ENCODE measurements at places on chromosomes 5 and 9. TPM values are rescaled to one million over a fixed set of nuclear protein-coding genes. Genes with fewer than 3 reads are reported as not detected.

FANCG gene
- 8.2 TPM for total RNA-seq

KCNV2 gene
- not detected for total RNA-seq

GPR21 gene
- 0.21 TPM for total RNA-seq

FAM163B gene
- total RNA-seq: 0.37 TPM

SYK gene
- total RNA-seq: 10.3 TPM

SLC6A7 gene
- not detected for total RNA-seq

FOXD4L3 gene
- total RNA-seq: not detected

FRMD3 gene
- total RNA-seq: 63.6 TPM

PCDHB5 gene
- 3.1 TPM for total RNA-seq

DNA sequence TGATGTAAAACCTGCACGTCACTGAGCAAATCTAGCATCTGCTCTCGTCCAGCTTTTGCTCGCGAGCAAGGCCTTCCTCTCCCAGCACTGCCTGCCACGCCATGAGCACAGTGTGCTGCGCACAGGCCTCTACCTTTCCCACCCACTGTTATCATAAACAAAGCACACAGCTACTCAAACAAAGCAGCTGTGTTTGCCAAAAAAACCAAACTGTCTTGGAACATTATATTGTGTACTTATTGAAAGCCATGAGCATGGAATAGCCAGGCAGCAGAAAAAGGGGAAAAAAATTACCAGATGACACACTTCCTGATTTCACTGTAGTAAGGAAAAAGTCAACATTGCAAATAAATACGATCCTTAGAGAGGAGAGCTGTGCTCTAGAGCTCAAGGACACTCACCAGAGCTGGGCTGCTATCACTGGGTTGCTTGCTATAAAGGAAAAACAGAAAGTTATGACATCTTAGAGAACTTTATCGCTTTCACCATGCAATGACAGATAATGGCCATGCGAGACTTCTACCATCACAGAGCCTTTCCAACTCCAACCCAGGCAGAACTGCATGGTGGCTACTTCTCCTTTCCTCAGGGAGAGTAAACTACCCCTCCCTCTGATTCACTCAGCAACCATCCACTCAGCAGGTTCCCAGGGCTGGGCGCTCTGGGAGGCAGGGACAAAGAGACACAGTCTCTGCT, 69.6 kb downstream of the EPB41L4B start:
- peak; percentile 56 for DNase-seq

DNA sequence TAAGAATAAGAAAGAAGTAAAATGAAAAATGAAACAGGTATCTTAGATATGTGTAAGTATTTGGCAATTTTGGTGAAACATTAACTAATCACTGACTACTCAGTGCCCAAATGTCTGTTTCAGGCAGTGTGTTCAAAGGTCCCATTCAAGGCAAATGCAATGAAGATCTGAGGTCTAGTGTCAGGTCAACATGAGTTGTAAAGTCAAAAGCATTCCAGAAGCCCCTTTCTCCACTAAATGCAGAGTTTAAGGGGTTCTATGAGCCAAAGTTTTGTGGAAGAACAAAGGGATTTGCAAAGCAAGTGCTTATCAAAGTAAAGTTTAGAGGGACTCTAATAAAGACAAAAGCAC, 71.0 kb upstream of the GPBP1 start:
- DNase-seq: no peak

GRCh38 chr9:25396828-25397227, 281.4 kb downstream of the TUSC1 start:
- DNase-seq: no peak

GRCh38 chr9:30775236-30775635, 1609.2 kb upstream of the ACO1 start:
- no peak for DNase-seq

DNA sequence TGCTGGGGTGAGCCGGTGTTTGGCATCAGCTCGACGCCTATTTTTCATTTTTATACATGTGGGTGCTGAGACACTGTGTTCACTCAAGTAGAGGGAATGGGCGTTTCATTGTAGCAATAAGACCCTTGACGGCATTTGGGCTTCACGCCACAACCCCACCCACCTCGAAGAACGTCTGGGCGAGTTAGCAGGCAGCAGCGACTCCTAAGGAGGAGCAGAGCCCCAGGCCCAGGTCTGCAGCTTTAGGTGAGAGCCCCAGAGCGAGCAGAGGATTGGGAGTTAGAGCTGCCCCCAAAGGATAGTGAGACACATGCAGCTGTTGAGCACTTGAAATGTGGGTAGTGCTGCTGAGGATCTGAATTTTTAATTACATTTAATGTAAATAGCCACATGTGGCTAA, 1.6 kb upstream of the ZFP62 start:
- DNase-seq: no peak

DNA sequence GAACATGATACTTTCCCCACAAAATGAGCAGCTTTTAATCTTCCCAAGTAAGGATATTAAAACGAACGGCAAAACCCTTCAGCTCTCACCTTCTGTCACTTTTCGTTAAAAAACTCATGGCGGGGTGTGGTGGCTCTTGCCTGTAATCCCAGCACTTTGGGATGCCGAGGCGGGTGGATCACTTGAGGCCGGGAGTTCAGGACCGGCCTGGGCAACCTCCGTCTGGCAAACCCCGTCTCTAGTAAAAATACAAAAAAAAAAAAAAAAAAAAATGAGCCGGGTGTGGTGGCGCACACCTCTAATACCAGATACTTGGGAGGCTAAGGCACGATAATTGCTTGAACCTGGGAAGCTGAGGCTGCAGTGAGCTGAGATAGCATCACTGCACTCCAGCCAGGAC, 902 bp downstream of the TMED9 start:
- no peak for DNase-seq

GRCh38 chr5:124257048-124257447, 489.4 kb downstream of the ZNF608 start:
- DNase-seq: no peak

DNA sequence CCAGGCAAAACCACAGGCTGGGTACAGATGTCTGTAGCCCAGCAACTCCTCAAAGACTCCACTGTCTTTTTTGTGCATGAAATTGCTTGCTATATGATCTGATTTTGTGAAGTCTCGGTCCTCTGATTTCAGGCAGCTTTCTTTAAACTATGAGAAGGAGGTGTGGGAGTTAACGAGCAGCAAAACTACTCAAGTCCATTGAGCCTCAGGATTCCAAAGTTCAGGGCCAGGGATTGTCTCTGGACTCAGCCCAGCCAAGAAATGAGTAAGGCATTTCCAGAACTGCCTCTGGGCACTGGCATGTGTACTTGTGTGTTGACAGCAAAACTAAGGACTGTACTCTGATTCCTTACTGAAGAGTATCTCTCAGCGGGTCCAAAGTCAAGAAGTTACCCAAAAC, 53.4 kb upstream of the GLIS3 start:
- no peak for DNase-seq

GRCh38 chr9:6498982-6499381, 86.0 kb downstream of the UHRF2 start:
- DNase-seq: no peak

DNA sequence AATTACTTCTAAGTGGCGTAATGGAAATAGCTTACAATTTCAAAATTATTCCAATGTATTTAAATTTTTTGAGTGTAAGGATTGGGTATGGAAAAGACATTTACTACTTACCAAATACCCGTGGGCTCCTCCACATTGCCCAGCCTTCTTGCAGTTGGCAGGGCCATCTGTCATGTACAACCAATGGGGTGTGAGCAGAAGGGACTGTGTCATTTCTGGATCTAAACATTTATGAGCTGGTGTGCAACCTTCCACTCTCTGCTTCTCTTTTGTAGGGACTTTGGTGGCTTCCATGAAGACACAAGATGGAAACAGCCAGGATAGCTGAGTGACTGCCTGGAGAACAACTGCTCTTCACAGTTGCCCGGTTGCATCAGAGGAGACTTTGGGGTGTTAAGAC, 40.8 kb downstream of the FRMD3 start:
- DNase-seq: no peak

DNA sequence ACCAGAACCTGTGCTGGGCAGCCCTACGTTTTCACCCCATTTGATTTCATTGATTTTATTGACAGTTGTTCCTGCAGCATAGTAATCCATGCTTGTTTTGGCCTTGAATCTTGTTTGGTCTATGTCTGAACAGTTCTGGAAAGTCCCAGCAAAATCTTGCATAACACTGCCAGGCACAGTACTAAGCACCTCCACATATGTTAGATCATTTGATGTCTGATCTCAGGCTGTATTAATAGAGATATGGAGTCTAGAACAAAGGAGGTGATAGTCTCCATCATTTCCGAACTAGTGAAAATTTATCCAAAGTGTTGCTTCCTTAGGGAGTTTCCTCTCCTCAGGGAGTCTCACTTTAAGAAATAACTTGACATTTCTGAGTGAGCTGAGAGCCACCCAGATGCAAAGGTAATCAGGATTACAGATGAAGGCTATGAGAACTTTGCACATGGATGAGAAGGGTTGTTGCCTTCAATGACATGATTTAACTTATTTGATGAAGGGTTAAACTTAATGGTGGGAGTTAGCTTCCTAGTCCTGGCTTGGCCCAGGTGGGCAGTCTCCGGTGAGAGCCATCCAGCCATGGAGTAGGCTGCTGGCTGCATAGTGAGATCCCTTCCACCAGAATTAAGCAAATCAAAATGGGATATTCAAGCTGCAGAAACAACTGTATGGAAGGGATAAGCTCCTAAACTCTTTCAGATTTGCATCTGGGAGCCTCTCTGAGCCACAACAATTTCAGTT, 173.8 kb upstream of the MVB12B start:
- DNase-seq: no peak

DNA sequence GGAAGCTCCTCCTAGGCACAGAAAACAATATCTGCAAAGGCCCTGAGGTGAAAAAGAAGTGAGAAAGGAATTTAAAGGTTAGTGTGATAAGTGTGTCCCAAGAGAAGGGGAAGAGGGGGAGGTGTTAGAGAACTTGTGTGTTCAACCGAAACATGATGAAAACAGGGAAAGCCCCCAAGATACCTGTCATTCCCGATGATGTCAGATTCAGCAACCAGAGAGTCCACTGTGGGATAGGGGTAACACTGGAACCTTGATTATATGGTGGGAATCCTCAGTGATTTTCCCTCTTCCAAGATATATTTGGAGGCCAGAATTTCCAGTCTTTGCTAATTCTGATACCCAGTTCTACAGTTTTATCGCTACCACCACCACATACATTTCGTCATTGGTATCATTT, 15.5 kb upstream of the BNC2 start:
- DNase-seq: no peak

DNA sequence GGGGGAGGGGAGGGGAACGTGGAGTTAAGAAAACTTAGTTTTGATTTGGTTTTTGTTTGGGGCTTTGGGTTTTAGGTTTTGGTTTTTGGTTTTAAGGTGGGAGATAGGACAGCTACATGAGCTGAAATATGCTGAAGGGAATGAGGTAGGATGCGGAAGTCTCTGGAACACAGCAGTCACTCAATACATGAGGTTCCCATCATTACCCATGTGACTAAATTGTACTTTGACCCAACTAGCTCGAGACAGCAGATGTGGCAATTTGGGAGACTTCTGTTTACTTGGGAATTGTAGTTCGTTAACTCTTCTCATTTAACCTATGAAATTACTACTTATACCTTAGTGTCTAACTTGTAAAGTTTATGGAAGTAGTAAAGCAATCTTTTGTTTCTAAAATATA, 124.2 kb downstream of the TLE1 start:
- no peak for DNase-seq

GRCh38 chr5:136028782-136029742, at the start of gene TGFBI:
TSS of gene TGFBI (plus strand) at chr5:136028988. CDS start at chr5:136029056, 68 bp downstream.
- DNase-seq: peak; percentile 78

DNA sequence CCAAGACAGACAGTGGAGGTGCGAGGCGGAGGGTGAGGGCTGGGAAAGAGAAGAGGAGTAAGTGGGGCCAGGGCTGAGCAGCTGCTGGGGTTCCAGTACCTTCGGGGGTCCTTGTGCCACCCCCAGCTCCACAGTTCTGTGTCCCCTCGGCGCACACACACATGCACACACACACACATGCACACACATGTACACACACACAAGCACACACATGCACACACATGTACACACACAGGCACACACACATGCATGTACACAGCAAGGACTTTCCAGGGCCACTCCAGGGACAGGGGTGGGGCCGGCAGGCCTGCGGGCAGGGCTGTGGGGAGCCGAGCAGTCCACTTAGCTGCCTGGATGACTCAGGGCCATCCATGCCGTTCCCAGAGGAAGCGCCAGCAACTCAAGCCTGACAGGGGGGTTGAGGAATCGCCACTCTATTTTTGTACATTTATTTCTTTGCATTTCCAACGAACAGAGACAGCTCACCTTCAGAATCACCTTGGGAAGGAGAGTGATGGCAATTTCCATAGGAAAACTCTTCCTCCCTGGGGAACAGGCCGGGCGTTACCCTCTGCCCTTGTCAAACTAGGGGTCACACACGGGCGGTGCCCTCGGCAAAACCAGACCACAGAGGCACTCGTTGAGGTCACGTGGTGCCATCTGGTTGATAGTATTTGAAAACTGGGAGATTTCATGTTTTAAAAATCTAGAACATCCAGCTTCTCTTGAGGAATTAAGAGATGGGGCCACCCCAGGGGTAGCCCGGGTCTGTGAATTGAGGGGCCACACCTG, 135.7 kb downstream of the ADAMTS2 start:
- no peak for DNase-seq

GRCh38 chr5:35835796-35836742, 20.6 kb upstream of the IL7R start:
- no peak for DNase-seq

- DNase-seq: no peak
These were observed 26.2 kb upstream of the ACOT12 start for GRCh38 chr5:81420039-81420667.

DNA sequence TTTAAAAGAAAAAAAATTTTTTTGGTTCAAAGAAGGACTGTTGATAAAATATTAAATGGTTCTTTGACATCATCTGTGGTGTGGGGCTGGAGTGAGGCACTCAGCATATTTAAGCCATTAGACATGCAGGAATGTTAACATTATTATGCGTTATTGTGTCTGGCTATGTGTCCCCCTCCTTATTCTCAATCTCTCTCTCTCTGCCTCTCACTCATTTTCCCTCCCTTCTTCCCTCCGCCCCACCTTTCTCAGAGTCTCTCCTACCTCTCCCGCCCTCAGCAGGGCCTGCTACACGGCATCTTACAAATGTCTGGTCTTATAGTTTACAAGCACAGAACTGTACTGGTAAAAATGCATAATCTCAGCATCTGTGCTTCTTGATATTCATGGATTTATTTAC, 287.8 kb upstream of the TMEM161B start:
- no peak for DNase-seq

DNA sequence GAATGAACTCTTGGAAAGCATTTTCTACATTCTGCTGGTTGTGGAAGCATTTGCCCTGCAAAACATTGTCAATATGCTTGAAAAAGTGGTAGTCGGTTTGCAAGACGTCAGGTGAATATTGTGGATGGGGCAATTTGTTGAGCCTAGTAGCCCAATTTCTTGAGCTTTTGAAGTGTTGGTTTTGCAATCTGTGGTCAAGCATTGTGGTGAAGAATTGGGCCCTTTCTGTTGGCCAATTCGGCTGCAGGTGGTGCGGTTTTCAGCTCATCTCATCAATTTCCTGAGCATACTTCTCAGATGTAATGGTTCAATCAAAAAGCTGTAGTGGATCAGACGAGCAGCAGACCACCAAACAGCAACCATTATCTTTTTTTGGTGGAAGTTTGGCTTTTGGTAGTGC, 426.8 kb upstream of the CDH9 start:
- DNase-seq: no peak

Measured in left cardiac atrium (tissue), 4 donors.